ENCODE measurements at places on chromosomes 7 and 10.

- DNase-seq = no peak
Measured at GRCh38 chr10:93342366-93342765, 139.8 kb downstream of the MYOF start.

DNA sequence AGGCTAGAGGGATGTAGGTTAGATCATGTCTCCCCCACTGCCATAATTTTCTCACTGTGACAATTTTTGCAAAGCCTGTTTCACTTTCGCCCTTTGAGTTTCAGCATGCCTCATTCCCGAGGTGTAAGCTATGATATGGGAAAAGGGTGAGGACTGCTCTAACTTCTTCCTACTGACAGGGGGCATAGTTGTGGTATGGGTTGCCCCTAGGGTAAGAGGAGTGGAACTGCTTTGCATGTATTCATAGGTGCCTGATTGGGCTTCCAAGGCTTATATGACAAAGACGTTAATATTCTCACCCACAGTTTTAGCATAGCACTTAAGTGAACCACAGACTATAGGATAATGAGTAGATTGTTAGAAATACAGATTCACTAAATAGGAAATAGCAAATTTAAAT, 148.7 kb downstream of the BBS9 start:
- DNase-seq = no peak

DNA sequence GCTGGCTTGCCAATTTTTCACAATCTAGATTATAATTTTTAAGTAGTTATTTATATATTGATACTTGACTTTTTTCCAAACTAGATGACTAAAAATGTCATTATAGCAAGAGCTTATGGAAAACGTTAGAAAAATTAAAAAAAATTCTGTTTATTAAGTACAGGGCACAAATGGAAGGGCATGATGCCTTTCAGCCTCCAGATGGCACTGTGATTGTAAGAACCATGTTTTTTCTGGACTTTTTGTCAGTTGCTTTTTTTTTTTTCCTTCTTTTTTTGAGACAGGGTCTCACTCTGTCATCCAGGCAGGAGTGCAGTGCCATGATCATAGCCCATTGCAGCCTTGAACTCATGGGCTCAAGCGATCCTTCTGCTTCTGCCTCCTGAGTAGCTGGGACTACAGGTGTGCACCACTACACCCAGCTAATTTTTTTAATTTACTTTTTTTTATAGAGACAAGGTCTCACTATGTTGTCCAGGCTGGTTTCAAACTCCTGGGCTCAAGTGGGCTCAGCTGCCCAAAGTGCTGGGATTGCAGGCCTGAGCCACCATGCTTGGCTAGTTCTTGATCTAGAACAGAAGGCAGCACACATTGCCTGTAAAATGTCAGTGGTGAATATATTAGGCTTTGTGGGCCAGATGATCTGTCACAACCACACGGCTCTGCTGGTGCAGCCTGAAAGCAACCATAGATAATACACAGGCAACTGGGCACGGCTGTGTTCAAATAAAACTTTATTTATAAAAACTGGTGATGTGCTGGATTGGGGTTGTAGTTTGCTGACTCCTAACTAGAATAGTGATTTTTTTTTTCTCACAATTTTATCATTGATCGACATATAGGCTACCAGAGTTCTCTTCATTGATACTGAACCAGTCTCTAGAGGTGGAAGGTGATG, 27.4 kb downstream of the UCMA start:
- DNase-seq = peak; percentile 57

GRCh38 chr7:3141326-3141725, 97.7 kb upstream of the CARD11 start:
- no peak for DNase-seq

GRCh38 chr7:128939075-128939860, 1.5 kb downstream of the IRF5 start:
- no peak for DNase-seq

- DNase-seq = no peak
Measured at GRCh38 chr10:126646110-126646509, 24.4 kb downstream of the C10orf90 start.

DNA sequence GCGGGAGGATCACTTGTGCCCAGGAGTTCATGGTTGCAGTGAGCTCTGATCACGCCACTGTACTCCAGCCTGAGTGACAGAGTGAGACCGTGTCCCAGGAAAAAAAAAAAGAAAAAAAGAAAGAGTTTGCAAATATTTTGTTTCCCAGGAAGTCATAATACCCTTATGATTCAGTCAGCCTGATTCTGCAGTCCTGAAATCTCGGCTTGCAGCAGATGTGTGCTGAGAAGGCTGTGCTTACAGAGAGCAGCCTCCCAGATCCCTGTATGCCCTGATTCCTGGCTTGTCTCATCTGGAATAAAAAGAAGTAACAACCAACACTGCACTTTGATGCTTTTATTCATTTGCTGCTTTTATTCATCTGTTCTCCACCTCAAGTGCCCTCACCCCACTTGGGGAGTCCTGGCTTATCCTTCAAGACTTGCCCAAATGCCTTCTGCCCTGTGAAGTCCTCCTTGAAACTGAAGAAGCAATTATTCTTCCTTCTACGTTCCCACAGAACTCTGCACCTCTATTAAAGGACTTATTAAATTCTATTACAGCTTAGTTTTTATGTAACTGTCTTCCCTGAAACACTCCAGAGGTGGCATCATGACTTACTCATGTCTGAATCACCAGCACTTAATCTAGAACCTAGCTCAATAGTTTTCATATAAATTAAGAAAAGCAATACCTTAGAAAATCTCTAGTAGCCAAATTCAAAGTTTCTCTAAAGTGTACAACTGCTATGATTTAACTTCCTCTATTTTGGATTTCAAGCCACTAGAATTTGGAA, 27.7 kb upstream of the BPGM start:
- DNase-seq = peak; percentile 25

DNA sequence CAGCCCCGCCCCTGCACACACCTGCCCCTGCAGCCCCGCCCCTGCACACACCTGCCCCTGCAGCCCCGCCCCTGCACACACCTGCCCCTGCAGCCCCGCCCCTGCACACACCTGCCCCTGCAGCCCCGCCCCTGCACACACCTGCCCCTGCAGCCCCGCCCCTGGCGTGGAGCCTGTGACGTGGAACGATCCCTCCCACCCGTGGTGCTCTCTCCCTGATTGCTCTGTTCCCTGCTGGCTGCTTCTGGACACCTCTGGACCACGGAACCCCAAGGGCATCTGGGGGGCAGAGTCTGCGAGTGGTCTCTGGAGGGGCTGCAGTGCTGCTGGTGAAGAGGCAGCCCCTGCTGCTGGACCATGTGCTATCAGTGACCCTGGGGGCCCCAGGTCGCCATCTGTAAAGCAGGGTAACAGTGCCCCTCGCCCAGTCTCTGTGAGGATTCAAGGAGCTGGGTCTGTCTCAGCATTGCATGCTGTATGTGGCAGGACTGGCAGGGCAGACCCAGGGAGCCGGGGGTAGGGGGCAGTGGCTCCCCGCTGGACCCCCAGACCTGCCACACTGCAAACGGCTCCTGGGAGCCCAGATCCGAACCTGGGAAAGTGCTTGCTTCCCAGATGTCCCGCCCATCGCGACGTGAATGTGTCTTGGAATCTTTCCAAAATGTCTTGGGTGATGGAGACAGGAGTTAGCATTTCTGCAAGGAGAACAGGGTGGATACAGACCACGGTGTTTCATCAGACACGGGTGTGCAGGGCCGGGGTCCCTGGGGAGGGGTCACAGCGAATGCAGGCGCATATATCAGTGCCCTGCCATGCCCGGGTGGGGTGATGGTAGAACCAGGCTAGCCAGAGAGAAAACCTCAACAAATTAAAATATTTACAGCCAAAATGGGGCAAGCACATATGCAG, 27.9 kb upstream of the NKX6-2 start:
- no peak for DNase-seq

- no peak for DNase-seq
Measured at GRCh38 chr7:92751902-92752901, 84.2 kb downstream of the CDK6 start.
